Activated CD4-positive, alpha-beta T cell treated with anti-CD3 and anti-CD28 coated beads for 1 hour (primary cell): ENCODE measurements at places on chromosomes 4 and X.
A peak's percentile ranks its signal among the peaks of the same experiment; 100 is the strongest.

DNA sequence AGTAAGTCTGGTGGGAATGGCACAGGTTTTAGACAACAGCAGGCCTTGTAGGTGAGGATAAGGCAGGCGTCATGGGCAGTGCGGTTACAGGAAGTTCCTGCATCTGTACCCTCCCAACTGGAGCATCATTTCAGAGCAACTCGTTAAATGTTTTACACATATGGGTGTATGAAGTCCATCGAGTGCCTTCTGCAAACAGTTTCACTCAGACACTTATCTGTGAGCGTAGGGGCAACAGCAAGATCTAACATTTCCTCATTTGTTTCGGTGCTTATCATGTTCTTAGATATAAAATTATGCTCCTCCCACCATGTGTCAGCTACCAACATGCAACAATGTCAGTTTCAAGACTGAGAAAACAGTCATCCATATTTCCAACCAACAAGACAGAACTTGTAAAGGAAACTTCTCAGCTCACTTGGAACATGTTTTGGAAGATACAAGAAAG lies 69.9 kb downstream of the ELOVL6 start:
- DNase-seq: no peak

DNA sequence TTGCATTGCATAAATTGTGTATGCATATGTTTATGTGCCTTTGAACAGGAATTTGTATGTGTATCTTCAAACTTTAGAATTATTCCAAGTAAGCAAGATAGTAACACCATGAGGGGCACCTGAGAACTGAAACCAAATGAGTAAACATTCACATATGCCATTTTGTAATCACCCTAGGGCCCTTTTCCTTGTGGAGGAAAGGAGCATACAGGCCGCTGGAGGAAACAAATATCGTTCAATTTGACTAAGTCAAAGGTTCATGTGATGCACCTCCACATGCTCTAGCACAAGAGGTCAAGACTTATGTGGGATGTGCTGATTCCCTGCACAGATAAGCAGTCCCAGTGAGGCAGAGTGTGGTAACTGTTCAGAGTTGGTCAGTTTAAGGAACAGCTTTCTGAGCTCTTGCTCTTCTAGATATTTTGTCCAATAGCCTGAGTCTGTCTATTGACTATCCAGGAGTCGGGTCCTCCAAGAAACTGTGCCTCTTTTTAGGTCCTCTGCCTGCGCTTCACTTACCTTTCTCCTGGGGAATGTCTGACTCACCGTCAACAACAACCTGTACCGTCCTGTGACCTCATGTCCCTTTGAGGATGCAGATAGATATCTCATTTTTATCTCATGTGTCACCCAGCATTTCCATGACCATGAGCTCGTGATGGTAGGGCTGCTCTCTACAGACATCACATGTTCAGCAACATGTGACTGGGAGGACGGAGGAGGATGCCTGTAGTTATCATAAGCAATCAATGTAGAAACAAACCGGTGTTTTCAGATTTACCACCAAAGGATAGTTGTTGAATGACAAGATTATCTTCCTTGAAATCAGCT lies 196.9 kb downstream of the NWD2 start:
- DNase-seq: no peak

DNA sequence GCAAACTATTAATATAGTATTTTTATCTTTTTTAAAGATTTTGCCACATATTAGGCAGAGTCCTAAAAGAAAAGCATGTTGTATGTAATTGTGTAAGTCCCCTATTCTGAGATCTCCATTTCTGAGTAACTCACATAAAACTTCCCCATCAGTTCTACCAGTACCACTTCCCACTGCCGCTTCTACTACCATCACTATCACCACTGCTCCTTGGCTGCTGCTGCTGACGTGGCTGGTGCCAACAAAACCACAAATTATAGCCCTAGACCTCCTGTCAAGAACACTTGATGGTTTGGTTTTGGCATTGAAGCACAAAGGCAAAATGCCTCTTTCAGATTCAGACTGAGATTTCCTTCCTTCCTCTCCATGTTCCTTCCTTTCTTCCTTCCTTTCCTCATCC lies 106.4 kb downstream of the MMRN1 start:
- no peak for DNase-seq

GRCh38 chrX:42778096-42778495 lies at the start of gene PPP1R2C:
Gene PPP1R2C (minus strand): TSS chrX:42778163. CDS start chrX:42778079, 84 bp downstream.
- no peak for DNase-seq

GRCh38 chrX:74251006-74251930 lies 52.7 kb upstream of the ZCCHC13 start:
- DNase-seq: no peak

GRCh38 chr4:1164040-1164439 lies 8.3 kb downstream of the SPON2 start:
- no peak for DNase-seq

- no peak for DNase-seq
These were observed at the start of gene SRPX2 for GRCh38 chrX:100643956-100644860. Gene SRPX2 (plus strand): TSS chrX:100644199. CDS start chrX:100646323, 2,124 bp downstream.

GRCh38 chrX:48648336-48648751 lies 35.3 kb upstream of the WAS start:
- DNase-seq: peak; percentile 11

GRCh38 chrX:31070057-31070468 lies 1.8 kb downstream of the FTHL17 start:
- DNase-seq: no peak

- no peak for DNase-seq
These were observed 6.9 kb upstream of the VEGFC start for GRCh38 chr4:176799653-176800052.

- no peak for DNase-seq
These were observed 31.1 kb upstream of the SH3D19 start for GRCh38 chr4:151356510-151356909.

DNA sequence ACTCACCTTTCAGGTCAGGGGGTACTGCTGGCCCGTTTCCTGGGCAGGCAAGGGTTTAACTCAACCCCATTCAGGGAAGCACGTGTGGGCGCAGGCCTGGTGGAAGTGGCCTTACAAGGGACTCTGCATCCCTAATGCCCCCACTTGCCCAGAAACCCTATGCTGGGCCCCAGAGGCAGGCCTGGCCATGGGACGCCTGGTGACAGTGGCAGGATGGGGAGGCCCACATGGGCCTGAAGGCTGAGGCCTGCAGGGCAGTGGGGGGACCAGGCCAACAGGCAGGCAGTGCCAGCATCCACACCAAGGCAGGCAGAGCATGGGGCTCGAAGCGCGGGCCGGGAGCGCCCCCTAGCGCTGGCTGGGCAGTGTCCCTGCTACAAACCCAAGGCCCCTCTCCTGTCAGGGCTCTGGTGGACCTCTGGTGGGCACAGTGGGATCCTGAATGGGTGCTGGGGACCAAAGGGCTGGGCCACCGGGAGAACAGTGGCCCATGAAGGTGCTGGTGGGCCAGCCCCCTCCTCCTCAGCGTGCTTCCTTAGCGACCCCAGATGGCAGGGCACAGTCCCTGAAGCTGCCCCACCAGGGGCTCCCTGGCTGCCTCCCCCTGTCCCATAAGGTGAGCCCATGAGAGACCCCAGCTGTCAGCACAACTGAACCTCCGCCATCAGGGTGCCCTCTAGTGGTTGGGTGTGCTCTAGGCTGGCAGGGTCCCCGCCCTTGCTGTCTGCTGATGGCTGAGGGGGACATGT lies 16.8 kb downstream of the FGFR3 start:
- peak; percentile 52 for DNase-seq

GRCh38 chr4:138452826-138453225 lies 210.7 kb upstream of the SLC7A11 start:
- DNase-seq: no peak

DNA sequence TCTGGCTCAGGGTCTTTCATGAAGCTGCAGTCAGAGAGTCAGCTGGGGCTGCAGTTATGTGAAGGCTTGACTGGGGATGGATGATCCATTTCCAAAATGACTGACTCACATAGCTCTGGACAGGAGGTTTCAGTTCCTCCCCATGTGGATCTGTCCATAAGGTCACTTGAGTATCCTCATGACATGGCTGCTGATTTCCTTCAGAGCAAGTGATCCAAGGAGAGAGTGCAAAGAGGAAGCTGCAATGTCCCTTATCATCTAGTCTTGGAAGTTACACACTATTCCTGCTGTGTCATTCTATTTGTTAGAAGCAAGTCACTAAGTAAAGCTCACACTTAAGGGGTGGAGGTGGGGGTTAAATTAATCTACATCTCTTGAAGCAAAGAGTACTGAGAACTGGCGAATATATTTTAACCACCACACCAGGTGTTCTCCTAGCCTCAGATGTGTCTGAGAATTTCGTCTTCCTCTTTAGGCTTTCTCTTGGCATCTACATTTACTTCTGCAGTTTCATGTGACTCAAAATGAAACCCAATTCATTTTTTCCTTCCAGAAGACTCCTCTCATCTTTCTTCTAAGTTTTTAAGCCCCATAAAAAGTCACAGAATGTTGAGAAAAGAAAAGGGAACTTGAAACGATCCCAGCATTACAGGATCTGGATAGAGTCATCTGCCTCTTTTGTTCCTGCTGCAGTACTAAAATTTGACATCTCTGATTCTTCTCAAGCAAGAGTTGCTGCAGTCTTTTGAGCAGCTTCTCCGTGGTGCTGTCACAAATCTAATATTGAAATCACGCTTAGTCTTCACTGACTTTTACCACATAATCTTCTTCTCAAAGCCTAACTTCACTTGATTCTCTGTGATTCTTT lies 3.8 kb upstream of the GRPR start:
- DNase-seq: no peak

- DNase-seq: no peak
These were observed 51.6 kb upstream of the PTPN13 start for GRCh38 chr4:86542319-86543027.

DNA sequence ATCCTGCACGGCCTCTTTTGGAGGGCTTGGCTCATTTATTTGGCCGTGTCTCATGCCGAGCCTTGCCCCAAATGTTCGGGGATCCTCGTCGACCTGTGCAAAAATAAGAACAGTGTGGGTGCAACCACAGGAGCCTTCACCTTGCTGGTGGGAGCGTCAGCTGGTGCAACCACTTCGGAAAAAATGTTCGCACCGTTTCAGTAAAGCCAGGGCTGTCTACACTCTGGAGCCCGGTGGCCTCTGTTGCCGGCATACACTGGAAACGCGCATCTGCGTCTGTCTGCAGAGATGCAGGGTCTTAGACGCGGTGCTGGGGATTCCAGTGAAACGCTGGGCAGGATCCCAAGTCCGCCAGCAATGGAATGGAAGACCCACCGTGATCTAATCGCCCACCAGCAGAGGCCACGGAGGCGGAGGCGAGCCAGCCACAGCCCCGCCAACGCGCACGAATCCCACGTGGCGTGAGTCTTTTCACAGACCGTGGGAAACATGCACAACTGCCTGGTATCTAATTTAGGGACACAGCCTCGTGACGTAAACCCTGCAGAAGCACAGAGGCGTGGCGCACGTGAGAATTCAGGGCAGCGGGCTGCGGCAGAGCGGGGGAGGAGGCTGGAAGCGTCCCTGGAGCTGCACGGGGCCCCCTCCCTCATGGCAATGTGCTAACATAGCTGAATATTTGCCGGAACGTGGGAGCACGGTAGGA lies 13.8 kb upstream of the MXD4 start:
- no peak for DNase-seq

GRCh38 chr4:5381961-5382441 lies 326.4 kb downstream of the EVC2 start:
- no peak for DNase-seq

DNA sequence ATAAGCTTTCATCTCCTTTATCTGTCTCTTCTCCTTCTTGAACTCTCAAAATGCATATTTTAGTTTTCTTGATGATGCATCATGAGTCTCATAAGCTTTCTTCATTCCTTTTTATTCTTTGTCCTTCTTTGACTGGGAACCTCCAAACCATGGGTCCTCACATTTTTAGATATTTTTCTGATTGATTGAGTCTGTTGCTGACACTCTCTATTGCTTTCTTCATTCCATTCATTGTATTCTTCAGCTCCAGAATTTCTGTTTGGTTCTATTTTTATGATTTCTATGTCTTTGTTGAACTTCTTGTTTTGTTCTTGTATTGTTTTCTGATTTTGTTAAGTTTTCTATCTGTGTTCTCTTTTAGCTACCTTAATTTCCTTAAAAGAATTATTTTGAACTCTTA lies 74.9 kb downstream of the ADAMTS3 start:
- no peak for DNase-seq

DNA sequence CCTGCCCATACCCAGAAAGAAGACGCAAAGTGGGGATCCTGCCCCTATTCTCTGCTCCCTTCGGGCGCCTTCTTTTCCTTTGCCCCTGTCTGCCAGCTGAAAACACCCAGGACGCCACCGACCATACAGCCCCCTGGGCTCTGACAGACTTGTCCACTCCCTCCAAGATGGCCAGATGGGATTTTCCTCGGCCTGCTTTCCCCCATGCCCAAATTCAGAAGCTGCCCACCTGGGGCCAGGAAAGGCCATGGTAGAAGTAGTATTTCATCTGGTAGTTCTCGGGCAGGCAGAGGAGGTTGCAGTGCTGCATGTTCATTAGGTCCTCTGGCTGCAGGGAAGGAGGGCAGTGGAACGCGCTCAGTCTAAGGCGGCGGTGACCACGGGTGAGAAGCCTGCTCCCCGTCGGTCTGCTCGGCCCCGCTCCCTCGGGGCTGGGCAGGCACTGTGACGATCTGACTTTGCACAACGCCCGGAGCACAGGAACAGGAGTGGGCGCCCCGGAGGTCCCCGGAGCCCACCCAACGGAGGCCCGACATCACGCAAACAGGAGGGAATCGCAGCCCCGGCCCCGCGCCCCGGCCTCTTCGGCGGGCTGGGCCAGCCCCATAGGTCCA lies 582 bp downstream of the NAA10 start:
- DNase-seq: no peak

DNA sequence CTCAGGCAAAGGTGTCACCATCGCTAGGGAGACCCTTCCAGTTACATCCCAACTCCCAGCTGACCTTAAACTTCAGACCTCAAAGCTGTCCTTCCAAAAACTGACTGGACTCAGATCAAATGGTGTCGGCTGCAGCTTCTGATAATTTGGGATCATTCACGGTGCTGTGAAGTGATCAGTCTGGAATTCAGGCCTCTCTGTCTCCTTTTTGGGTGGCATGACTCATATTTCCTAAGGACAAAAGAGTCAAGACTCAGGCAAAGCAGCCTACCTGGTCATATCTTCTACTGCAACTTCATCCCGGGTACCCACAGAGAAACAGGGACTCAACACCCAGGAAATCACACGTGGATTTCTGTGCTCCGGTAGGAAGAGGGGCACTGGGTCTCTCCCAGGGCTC lies 87.6 kb downstream of the SORCS2 start:
- no peak for DNase-seq

DNA sequence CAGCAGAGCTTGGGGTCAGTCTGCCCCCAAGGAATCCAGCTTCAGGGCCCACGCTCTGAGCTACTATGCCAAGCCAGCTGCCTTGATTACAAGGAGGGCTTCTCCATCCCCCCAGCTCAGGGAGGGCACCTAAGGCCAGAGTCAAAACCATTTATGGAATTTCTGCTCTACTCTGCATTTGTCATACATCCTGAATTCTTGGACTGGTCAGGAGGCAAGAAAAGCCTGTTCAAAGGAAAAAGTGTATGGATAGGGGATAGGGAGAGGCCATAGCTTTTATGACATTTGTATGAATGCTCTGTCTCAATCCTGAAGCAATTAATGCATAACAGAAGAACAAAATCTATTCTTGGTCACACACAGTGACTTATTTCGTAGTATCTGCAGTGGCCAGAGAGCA lies 32.2 kb downstream of the EDNRA start:
- DNase-seq: no peak

GRCh38 chr4:168487282-168488035 lies 7.2 kb upstream of the DDX60L start:
- DNase-seq: no peak

GRCh38 chr4:10240691-10241090 lies 124.1 kb upstream of the WDR1 start:
- DNase-seq: no peak
